ENCODE measurements at places on chromosomes 6 and 20.
A peak's percentile ranks its signal among the peaks of the same experiment; 100 is the strongest.

- no peak for DNase-seq
Measured at GRCh38 chr6:42010185-42010891, 40.0 kb upstream of the TAF8 start.

- no peak for DNase-seq
Measured at GRCh38 chr6:122660296-122660695, 50.1 kb downstream of the PKIB start.

- no peak for DNase-seq
Measured at GRCh38 chr20:23039885-23040508, 4.9 kb downstream of the SSTR4 start.

- DNase-seq, result peak; percentile 39
Measured at GRCh38 chr6:42226161-42226611, 8.5 kb upstream of the MRPS10 start.

DNA sequence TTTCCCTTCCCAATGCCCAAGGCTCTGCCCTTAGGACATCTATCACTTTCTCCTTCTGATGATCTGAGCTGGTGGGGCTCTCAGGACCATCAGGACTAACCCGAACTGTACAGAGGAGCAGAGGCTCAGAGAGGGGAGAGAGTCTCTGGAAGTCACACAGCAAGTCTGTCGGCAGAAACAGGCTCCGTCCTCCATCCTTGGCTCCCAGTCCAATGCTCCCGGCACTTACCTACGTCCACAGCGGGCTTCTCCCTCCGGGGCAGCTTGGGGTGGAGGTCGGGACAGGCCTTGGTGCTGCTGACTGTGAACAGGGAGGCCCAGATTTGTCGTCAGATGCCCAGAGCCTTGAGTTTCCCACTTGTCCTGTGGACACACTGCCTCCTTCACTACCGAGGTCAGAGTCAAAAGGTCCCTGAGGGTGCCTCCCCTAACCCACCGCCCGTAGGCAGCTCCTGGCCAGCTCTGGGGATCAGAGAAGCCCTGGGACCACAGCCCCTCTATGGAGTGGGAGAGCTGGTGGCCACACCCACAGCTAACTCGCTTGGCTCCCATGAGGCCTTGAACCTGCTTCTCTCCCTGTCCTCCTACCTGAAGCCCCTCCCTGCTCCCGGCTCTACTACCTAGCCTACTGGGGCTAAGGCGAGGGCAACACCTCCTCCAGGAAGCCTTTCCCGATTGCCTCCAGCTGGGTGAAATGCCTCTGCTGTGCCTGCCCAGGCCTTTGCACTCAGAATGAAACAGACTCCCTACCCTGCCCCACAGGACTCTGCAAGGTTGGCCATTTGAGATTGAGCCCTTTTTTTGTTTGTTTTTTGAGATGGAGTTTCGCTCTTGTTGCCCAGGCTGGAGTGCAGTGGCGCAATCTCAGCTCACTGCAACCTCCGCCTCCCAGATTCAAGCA lies 22.6 kb downstream of the VSTM2L start:
- DNase-seq, result no peak

GRCh38 chr6:152566103-152566875 lies 70.9 kb downstream of the SYNE1 start:
- DNase-seq, result no peak

GRCh38 chr6:158799051-158799792 lies 19.9 kb downstream of the EZR start:
- peak; percentile 63 for DNase-seq

- DNase-seq, result peak; percentile 65
Measured at GRCh38 chr20:973785-974194, 28.3 kb downstream of the RSPO4 start.

All from fibroblast of skin of back (primary cell).